ENCODE measurements at places on chromosomes 5 and 9.
A peak's percentile ranks its signal among the peaks of the same experiment; 100 is the strongest.

DNA sequence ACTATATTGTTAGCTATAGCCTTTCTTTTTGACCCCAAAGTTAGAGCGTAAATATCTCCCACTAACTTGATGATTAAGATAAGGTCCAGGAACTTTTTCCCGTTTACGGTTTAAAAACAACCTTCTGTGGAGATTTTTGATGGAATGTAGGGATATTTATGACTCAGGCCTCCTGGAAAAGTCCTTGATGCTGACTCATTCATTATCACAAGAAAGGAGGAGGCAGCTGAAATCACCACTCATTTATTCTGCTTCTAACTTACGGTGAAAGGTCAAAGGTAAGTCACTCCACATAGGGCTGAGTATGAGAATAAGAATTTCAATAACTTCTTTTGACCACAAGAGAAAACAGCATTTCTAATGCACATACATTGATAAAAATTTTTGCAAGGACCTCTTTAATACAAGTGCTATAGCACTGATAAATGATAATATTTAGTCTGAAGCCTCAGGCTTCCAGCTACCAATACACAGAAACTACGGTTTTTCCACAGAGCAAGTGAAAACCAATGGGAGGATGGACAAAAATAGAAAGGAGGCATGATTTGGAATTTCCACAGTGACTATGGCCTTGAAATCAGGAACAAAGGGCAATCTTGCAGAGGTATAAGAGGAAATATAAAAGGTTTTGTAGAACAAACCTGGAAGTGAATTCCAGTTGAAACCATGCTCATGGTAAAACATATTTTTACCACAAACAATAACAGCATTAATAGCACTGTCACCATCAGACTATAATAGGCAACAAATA, 146.5 kb downstream of the PPP2R2B start:
- no peak for DNase-seq

DNA sequence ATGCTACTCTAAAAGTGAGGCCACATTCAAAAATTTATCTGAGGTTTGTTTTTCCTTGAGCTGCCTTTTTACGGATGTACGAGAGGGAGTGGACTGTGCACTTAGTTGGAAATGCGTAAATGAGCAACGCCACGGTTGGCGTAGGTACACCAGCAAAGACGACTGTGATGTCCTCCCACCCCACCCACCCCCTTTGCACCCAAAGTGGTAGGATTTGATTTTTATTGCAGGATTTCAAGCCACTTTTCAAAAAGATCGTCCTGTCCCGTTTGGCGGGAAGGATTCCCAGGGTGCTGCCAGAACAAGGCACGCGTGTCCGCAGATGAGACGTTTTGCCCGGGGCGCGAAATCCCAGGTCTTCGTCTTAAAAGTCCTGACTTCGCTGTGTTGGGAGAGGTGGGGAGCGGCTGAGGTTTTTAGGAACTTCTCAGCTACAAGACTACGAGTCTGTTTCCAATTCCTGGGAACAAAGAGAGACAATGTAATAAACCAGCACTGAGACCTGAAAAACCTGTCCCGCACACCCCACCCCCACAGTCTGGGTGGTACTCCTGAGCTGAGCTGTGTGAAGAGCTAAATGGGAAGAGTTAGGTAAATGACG, 1.0 kb upstream of the TLE1 start:
- DNase-seq: no peak

GRCh38 chr5:80343067-80343466, 23.3 kb downstream of the SPZ1 start:
- no peak for DNase-seq

DNA sequence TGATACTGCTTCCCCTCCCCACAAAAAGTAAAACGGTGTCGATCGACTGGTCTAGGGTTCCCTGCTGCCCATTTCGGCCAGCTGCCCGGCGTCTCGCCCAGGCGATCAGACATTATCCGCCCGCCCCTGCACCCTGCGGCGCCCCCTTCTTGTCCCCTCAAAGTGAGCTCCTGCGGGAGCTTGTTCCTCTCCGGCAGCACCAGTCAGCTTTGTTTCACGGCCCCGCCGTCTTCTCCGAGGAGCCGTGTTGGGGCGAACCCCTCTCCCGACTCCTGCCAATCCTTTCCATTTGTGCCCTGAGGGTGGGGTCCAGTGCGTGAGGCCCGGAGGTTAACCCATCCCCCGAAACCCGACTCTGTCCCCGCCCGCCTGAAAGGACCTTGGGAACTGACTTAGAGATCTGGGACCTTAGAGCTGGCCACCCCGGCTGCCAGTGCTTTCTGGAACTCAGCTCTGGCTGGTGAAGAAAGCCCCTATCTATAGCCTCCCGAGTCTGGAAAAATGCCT, 518 bp downstream of the UBE2B start:
- DNase-seq: peak; percentile 29

DNA sequence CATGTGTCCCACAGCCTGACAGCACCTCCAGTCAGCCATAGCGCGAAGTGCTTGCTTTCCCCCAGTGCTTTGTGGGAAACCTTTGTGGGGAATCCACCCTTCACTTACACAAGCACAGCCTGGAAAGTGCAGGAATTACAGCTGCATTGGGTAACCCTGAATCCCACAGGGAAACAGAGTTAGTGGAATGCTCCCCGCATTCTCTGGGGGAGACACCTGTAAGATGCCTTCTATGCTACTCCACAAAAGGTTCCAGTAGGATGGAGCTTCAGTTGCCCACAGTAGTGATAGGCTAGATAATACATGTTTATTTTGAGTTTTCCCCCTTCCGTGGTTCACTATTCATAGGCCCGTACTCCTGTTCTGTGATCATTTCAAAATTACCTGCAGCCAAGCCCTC, 60.3 kb downstream of the TLE4 start:
- DNase-seq: no peak

DNA sequence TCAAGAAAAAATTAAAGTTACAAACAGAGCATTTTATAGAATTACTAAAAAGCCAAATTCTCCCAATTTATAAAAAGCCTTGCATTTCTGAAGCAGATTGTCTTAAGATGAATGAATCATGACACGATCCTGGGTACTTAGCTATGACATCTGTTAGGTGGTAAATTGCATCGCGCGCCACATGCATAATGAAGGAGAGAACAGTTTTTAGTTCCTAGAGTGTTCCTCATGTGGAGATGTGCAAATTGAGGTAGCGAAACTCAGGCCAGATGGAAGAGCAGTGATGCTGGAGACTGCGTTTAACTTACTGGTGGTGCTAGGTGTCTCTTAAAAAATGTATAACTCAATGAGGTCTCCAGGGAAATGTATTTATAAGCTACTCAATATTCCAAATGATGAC, 516.1 kb downstream of the EFNA5 start:
- no peak for DNase-seq

- DNase-seq: no peak
Observed at GRCh38 chr9:18472435-18472834, 1.5 kb upstream of the ADAMTSL1 start.

- DNase-seq: peak; percentile 74
Observed at GRCh38 chr9:18390393-18390792, 83.6 kb upstream of the ADAMTSL1 start.

DNA sequence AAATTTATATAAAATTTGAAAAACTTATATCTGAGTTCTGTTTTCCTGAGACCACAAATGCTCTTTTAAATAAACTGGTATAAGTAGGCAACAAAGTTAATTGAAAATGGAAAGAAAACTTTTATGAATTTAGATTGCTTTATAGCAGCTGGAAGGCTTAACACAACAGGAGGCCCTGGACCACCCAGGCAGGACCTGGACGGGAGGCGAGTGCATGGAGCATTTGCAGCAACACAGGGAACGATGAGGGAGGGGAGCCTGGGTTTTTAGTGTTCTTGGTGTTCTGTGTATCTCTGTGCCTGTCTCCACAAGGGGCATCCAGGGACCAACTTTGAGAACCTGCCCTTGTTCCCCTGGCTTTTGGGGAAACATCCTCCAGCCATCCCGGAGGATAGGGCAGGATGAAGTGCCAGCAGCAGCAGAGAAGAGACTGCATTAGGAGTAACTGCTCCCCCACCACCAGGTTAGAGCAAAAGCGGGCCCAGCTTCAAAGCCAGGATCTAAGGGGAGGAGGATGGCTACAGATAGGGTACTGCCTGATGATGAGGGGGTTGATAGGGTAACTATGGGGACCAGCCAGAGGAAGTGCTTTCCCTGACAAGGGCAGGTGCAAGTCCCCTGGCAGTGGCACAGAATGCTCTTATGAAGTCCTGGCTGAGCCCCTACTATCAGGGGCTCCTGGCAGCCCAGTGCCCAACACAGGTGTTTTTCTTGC, 6.7 kb upstream of the SPATA31E1 start:
- DNase-seq: no peak

GRCh38 chr5:131589510-131590348, 45.3 kb downstream of the RAPGEF6 start:
- peak; percentile 28 for DNase-seq

DNA sequence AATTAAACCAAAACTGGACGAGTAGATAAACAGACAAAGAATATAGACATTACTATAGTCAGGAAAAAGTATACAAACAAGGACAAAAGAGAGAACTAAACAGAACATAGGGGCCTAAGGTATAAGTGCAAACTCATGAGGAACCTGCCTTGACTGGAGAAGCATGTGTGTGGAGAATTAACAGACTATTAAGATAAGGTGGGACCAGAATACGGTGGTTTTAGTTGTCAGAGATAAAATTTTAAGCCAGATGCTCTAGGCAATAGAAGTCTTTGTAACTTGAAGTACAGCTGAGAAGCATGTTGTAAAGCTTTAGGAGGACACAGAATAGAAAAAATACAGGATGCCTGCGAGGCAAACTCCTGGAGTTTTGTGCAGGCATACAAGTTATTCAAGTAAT, 707.1 kb downstream of the PTPRD start:
- no peak for DNase-seq

DNA sequence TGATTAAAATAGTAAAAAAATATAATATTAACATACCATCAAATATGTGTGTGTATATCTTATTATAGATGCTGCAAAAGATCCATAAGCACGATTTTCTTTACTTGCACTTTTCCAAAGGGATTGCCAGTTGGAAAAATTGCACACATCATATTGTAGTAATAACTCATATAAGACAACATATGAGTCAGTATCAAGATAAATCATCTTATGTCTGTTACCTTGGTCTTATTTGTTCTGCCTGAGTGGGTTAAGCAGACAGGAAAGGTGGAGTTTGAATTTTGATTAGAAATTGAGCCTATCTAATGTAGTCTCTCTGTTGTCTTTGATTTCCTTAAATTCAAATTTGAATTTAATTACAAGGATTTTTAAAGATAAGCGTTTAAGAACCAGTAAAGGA, 24.6 kb downstream of the LYSMD3 start:
- no peak for DNase-seq

GRCh38 chr9:82665324-82665723, 397.6 kb downstream of the RASEF start:
- no peak for DNase-seq

DNA sequence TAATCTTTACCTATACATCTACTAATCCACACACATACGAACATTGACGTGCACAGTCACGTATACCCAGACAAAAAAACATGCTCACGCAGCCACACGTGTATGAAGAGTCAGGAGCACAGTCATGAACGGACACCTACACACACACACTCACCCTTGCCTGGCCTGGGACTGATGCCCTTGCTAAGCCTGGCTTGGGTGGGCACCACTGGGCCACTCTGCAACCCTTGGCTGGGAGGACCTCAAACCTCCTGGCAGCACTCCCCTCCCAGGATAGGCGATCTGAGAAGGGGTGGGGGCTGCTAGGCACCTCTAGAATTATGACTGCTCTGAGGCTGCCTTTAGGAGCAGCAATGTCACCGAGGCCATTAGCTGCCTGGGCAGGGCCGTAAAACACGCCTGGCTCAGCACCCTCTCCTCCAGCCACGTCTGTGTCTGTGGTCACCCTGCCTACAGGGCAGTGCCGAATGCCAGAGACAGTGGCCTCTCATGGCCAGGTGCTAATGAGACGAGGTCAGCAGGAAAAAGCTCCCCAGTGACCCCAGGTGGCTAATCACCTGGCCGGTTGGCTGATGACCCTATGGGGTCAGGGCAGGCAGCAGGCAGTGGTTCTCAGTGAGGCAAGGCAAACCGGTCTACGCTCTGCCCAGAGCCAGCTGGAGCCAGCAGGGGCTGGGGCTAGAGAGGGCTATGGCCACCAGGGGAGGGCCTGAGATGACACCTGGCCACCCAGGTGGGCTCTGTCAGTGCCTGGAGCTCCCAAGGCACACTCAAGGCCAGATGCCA, 33.7 kb upstream of the MVB12B start:
- no peak for DNase-seq

DNA sequence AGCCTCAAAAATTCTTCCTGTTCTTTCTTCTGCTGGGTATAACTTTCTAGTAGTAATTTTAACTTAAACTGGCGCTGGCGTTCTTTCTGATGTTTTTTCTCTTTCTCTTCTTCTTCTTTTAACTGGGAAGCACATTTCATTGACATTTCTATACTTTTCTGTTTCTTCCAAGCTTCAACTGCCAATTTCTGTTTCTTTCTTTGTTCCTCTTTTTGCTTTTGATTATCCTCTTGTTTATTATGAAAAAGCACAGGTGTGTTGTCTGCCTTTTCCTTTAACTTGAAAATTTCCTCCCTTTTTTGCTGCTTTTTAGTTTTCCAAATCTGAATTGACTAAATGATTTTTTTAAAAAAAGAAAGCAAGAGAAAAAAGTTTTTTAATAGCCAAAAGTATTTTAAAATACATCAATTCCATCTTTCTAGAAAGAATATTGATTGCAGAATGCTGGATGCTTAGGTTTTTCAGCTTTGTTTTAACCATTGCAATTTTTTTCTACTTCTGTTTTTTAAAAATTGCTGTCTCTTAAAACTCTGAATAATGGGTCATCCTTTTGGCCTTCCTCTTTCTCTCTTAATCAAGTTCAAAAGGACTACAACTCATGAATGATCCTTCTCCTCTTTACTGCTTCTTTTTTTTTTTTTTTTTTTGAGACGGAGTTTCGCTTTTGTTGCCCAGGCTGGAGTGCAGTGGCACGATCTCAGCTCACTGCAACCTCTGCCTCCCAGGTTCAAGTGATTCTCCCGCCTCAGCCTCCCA, 8.8 kb upstream of the PGGT1B start:
- no peak for DNase-seq

- DNase-seq: no peak
Observed at GRCh38 chr5:1524799-1525623, 1.3 kb upstream of the LPCAT1 start.

DNA sequence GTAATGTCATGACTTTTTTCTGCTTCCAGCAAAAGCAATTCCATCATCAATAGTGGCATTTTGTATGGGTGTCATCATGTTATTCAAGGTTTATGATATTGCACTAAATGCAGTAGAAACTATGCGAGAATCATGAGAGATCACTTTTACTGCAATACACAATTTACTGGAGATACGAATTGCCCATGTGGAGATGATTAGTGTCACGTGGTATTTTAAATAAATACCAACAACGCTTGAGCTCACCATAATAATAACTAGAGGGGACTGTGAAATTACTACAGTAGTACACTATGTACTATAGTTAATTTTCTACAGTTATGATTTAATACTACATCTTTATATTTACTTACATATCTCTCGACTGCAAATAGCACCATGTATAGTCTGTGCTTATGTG, 49.7 kb downstream of the FAM174A start:
- DNase-seq: no peak

DNA sequence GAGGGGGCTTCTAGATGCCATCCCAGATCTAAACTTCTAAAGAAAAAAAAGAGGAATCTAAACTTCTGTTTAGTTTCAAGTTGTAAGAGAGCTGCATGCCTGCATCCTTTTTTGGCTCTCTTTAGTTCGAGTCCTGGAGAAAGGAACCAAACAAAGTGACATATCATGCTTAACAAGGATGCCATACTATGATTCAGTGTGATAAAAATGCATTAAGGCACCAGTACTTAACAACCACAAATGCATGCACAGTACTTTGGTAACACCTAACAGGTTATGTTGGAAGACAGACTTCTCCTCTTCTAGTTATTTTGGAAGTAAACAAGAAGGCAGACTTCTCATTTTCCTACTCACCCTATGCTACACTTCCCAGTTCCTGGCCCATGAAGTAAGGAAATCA, 27.3 kb downstream of the NME5 start:
- DNase-seq: no peak
